Progenitor cell of endocrine pancreas (in vitro differentiated cells): ENCODE measurements at places on chromosomes 4 and X.

DNA sequence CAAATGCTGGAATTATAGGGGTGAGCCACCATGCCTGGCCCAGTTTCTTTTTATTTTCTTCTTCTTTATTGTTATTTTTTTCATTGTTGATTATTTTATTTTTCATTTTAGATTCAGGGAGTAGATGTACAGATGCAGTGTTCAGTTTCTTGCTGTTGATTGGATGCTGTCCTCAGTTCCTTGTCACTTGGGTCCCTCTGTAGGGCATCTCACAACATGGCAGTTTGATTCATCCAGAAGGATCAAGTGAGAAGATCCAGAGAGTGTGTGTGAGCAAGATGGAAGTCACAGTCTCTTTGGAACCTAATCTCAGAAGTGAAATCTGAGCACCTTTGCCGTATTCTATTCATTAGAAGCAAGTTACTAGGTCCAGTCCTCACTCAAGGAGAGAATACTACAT is 20.9 kb downstream of the HMGB3 start:
- no peak for DNase-seq

- DNase-seq: no peak
Observed at GRCh38 chr4:82715731-82716617, 82.6 kb downstream of the SCD5 start.

DNA sequence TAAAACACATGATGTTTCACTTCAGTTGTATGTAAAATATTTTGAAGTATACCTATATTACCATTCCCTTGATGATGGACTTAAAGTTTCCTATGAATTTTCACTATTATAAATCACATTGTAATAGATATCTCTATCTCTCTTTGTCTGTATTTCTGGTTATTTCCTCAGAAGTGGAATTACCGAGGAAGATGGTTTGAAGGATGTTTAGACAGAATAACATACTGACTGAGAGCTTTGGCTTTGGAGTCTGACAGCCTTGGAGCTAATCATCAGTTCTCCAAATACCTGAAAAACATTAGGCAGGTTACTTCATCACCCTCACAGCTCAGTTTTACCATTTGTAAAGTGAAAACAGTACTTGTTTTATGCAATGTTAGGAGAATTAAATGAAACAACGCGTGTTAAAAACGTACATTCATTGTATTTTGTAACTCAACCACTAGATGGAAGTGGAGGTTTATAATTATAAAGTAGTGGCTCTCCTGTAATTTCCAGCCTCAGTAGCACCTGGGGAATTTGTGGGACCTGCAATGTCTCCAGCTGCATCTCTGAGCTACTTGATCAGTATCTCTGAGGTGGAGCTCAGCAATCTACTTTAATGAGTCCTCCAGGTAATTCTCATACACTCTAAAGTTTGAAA is 14.3 kb downstream of the JCHAIN start:
- no peak for DNase-seq

GRCh38 chr4:25687773-25688172 is 32.1 kb downstream of the SLC34A2 start:
- DNase-seq: no peak

- DNase-seq: no peak
Observed at GRCh38 chr4:149638073-149638472, 177.6 kb downstream of the IQCM start.

- no peak for DNase-seq
Observed at GRCh38 chr4:28378109-28378830, 1517.6 kb downstream of the STIM2 start.

DNA sequence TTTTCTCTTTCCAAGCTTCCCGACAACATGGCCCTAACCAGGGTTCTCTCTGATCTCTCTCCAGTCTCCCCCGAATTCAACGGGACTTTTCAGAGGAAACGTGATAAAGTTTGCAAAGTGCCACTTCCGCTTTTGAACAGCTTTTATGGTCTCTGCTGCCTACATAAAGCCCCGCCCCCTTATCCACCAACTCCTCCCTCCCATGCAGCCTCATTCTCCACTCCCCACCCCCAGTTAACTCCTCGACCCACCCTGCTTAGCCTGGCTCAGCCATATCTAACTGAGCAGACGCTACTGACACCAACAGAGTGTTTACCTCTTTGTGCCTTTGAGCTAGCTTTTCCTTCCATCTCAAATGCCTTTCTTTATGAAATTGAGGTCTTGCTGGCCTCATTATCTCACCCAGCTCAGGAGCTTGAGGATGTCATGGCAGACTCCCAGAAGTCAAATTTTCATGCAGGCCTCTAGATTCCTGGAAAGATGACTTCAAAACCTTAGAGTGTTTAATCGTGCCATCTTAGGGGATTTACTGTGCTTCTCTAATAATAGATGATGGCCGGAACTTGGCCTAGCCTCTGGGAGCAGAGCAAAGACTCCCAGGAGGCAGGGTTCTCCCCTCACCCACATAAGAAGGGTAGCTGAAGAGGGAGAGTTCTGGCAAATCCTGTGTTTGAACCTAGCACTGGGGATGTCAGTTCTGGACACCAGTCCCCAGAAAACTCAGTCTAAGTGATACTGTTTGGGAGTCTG is 606.0 kb downstream of the BCOR start:
- no peak for DNase-seq

- DNase-seq: no peak
Observed at GRCh38 chr4:37733240-37733867, 47.2 kb upstream of the RELL1 start.

- DNase-seq: no peak
Observed at GRCh38 chr4:84750960-84751283, 168.0 kb downstream of the CDS1 start.

DNA sequence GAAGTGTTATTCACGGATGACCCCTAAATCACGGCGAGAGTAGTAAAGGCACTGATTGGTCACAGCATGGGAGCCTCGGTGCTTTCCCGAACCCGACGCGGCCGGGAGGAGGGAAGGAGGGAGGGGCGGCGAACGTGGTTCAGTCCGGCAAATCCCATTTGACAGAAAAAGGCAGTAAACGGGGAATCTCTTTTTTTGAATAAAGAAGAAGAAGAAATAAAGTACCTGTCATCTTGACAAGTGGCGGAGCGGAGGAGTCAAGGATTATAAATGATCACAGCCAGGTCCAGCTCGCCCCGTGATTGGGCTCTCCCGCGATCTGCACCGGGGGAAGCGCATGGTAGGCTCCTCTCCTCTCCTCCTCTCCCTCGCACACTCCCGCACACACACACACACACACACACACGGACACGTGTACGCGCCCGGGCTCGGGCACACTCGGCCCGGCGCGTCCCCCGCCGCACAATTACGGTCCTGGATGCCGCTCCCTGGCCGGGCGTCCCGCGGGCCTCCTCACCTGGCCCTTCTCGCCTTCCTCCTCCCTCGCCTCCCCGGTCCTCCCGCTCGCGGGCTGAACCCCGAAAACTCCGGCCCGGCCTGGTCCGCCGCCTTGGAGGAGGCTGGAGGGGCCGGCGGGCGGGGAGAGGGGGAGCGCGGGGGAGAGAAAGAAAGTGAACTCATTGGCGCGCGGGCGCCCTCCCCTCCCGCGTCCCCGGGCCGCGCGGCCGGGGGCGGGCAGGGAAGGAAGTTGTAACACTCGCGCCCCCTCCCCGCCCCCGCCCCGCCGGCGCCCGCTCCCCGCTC is 99.2 kb upstream of the TENM3 start:
- DNase-seq: peak; percentile 32

- no peak for DNase-seq
Observed at GRCh38 chrX:40147971-40148370, 50.2 kb upstream of the BCOR start.

- DNase-seq: no peak
Observed at GRCh38 chr4:28827866-28828265, 1892.3 kb upstream of the PCDH7 start.

DNA sequence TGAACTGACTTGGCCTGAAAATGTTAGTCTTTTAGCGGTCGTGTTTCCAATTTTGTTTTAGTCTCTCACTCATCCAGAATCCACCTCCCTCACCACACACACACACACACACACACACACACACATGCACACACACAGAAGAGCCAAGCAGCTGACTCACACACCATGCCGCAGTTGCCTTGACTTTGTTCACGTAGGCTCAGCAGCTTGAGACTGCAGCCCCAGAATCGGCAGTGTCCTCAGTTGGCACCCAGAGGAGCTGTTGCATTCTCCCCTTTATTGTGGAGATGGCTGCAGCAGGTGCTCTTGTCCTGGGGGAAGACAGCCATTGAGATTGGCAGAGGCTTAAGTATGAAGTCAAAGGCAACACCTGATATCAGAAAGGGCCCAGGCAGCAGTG is 20.9 kb upstream of the XPNPEP2 start:
- no peak for DNase-seq

DNA sequence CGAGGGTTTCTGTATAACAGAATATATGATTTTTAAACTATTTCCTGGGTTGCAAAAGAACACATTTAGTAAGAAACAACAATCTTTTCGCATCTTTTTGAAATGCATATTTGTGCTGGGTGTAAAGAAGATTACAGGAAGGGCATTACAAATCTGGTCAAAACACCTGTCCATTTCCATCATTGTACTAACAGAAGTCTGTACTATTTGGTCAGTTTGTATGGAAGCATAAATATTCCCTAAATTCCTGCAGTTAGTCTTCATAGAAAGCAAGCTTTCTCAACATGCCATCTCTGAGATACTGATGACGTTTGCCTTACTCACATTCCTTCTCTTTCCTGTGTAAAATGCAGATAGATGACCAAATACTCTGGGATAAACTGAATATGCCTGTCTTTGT is 203.3 kb downstream of the NWD2 start:
- no peak for DNase-seq

DNA sequence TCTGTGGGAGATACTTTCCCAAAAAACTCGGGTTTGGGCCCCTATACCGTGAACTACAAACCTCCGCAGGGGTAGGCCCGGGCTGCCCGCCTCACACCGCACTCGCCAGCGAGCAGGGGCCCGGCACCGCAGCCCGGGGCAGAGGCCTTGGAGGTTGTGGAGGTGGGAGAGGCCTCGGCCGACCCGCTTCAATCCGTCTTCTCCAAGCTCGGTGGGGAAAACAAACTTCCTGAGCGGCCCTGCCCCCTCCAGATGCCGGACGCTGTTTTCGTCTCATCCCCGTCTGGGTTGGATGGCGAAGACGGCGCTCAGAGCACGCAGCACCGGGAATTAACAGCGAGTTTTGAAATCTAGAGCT is 442 bp upstream of the MCUB start:
- DNase-seq: no peak

DNA sequence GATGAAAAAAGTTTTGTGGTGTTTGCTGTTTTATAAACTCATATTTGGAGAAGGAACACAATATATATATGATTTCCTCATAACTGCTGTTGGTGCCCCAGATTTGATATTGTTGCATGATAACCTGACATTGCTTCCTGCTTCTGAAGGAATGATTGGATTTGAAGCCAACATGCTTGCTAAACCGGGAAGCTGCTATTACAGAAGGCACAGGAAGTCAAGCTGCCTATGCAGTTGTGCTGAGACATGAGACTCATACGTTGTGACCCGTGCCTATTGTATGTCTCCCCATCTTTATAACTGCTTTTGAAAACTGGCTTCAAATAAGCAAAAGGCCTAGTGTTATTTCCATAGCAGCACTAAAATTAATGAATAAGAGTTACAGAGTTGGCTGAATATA is 32.9 kb downstream of the GAB1 start:
- DNase-seq: no peak

DNA sequence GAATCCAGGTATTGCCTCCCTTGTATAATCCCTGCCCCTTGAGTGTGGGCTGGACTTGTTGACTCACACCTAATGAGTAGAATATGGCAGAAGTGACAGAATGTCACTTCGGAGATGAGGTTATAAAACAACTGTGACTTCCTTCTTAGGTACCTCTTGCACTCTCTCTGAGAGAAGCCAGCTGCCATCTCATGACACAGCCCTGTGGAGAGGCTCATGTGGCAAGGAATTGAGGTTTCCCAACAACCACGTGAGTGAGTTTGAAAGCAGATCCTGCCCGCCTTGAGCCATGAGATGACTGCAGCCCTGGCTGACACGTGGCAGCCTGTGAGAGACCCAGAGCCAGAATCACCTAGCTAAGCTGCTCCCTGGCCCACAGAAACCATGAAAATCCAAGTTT is 13.5 kb downstream of the ASB11 start:
- DNase-seq: no peak

- no peak for DNase-seq
Observed at GRCh38 chrX:71098302-71098701, 2.7 kb downstream of the FOXO4 start.
